AG20443 (cell line): ENCODE measurements at places on chromosomes 12 and 14.

GRCh38 chr12:77754086-77754485 lies 76.6 kb upstream of the NAV3 start:
- DNase-seq: no peak

- no peak for DNase-seq
These were observed 221.2 kb upstream of the OTX2 start for GRCh38 chr14:57031474-57031873.

GRCh38 chr14:47040550-47040949 lies 389.0 kb upstream of the RPL10L start:
- DNase-seq: no peak

DNA sequence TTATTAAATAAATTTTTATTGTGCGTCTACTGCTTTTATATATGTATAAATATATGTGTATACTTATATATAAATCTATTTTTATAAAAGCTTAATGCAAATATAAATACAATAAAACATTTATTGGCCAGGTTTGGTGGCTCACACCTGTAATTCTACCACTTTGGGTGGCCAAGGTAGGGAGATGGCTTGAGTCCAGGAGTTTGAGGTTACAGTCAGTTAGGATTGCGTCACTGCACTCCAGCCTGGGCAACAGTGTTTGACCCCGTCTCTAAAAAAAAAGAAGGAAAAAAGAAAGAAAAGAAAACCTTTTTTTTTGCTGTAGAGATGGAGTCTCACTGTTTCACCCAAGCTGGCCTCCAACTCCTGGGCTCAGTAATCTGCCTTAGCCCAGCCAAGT lies 20.9 kb downstream of the ACTR6 start:
- DNase-seq: no peak

DNA sequence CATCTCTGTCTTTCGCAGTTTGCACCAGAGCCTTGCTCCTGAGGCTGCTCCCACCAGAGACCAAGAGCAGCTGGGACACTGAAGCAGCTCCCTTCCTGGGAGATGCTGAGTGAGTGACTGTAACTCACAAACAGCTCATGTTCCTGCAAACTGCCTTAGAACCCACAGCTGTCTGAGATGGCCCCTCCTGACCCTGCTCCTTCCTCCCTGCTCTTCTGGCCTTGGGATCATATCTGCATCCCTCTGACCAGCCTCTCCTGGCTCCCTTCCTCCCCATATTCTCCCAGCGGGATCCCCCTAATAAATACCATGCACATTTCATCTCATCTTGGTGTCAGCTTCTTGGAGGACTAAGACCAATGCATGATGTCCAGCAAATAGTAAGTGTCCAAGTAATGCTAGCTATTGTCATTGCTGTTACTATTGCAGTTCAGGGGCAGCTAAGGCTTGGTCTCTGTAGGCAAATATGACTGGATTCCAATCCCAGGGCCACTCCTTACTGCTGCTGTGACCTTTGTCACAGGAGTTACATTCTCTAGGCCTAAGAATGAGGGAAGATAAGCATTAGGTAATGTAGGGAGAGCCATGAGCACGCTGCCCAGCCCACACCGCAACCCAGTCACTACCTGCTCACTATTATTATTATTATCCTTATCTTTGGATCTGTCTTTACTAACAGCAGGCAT lies 47.9 kb downstream of the SYNE3 start:
- DNase-seq: no peak

DNA sequence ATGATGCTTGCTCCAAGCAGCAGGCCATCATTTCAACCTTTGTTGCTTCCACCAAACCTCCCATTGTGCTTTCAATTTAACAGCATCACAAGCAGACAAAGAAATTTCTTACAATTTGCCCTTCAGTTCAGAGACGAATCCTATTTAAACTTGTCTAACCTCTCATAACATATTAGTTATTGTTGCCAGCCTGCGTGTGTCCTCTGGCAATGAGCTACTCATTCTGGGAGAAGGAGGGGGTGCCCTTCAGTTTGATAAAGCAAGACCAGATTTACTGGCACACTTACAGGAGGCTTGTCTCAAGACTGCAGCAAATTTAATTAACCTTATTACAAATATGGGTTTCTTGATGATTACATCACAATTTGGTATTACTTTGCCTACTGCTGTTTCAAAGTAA lies 203.6 kb upstream of the SOX5 start:
- no peak for DNase-seq

GRCh38 chr14:54267172-54267571 lies 129.6 kb upstream of the CDKN3 start:
- no peak for DNase-seq

- DNase-seq: no peak
These were observed 58.0 kb downstream of the MIS18BP1 start for GRCh38 chr14:45194964-45195363.

DNA sequence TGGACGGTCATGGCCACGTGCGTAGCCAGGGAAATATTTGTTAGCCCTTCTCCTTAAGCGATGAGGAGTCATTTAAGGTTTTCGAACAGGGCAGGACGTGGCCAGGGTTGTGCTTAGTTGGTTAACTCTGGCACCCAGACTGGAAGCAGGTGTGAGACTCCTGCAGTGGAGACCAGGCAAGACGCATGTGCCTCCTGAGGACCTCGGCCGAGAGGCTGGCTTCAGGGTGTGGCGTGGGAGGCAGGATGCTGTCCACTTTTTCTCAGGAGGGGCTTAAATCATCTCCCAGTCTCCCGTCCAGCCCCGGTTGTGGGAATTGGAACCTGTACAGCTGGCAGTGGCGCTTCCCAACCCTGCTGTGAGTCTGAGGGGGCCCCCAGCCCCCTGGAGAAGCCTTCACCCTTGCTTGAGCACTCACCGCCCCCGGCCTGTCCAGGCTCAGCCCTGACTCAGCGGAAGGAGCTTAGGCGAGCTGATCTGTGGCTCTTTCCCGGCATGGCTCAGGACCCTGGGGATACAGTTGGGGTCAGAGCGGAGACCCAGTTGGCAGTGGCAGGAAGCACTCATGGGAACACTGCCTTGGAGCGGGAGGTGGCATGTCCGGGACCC lies 46.3 kb upstream of the TSPAN9 start:
- DNase-seq: no peak

DNA sequence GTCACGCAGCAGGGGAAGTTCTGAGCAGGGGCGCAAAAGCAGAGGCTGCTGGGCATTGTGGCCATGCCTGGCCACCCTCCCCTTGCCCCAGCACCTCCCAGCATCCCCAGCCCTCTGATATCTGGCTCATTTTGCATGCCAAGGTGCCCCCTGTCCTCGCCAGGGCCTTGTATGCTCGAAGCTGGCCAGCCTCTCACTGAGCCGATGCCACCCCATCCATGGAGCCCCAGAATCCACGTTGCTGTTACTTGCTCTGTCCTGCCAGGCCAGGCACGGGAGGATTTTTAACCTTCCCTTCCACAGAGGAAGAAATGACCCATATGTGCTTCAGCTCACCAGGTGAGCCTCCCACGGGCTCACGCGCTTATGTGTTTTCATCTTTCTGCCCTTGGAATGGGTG lies 413.4 kb downstream of the BCL11B start:
- DNase-seq: no peak

DNA sequence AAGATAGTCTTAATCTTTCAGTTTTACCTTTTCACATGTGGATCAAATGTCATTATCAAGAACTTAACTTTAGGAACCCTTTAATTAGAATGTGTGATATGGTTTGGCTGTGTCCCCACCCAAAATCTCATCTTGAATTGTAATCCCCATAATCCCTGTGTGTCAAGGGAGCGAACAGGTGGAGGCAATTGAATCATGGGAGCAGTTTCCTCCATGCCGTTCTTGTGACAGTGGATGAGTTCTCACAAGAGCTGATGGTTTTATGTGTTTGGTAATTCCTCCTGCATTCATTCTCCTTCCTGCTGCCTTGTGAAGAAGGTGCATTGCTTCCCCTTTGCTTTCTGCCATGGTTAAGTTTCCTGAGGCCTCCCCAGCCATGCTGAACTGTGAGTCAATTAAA lies 160.6 kb downstream of the MON2 start:
- DNase-seq: no peak

- no peak for DNase-seq
These were observed 114.1 kb upstream of the PWP1 start for GRCh38 chr12:107571492-107571891.

- DNase-seq: no peak
These were observed 998.8 kb upstream of the TMEM132C start for GRCh38 chr12:127268213-127268612.

DNA sequence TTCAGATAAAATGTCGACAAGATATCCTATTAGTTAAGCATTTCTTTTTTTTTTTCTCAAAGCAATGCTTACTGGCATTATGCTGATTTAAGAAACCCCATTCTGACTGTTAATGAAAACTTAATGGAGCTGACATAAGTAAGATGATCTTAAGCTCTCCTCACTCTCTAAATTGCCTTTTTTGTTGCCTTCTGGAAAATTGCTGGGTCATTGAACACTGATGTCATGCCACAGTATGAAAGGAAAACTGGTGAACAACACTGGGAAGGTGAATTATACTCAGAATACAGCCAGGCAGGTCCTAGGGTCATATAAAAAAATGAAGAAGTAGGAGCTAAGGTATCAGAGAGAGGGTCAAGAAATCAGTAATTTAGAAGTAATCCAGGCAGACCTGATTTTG lies 179.9 kb downstream of the BTG1 start:
- DNase-seq: no peak

GRCh38 chr12:5944688-5945070 lies 380 bp downstream of the ANO2 start:
- peak; percentile 19 for DNase-seq

GRCh38 chr12:1324099-1324498 lies 270.3 kb downstream of the FBXL14 start:
- DNase-seq: no peak

DNA sequence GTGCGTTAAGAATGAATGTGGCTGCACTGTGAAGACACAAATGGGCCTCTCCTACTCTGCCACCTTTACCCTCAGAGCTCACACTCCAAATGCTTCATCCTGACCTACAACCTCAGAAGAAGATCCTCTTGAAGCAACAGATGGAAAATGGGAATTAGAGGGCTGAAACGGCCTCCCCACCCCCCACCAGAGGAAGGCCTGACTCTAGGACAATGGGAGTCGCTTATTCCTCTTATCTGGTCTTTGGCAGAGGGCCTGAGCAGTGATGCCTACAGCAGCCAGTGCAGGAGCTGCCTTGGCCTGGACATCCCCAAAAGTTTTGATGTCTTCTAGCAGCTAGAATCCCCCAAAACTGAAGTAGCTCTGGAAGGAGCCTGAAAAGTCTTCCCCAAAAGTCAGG lies 29.2 kb downstream of the BTBD7 start:
- peak; percentile 35 for DNase-seq

GRCh38 chr12:131613678-131614077 lies 97.2 kb upstream of the SFSWAP start:
- DNase-seq: no peak

- DNase-seq: peak; percentile 45
These were observed 558 bp downstream of the TEX22 start for GRCh38 chr14:105398726-105399465.

GRCh38 chr12:67420506-67420905 lies 151.3 kb downstream of the CAND1 start:
- DNase-seq: no peak

DNA sequence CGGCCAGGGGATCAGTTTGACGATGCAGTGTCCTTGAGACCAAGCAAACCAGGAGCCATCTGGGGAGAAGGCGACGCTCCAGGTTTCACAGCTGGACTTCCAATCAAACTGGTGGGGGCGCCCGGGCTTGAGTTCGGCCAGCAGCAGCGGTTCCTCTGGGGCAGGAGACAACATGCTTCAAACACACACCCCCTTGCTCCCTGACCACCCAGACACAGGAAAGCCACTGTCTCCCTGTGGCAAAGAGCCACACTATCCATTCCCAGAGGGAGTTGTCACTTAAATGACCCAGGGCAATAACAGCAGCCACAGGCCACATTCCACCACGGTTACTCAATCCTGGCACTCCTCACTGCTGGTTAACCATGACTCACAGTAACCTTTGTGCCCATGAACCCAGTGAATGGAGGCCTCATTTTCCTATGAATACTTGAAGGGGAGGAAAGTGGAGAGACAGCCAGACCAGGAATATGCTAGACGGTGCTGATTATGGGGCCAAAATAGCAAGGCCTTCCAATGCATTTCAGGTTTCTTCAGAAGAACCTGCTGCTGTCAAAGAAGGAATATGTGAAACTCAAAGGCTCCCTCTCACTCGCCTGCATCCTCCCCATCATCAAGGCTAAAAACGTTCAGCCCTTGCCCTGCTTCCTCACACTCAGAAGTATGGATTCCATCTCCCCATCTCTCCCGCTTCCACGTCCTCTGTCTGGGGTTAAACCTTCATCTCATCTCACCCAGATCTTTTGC lies 8.5 kb downstream of the WSB2 start:
- DNase-seq: peak; percentile 94

DNA sequence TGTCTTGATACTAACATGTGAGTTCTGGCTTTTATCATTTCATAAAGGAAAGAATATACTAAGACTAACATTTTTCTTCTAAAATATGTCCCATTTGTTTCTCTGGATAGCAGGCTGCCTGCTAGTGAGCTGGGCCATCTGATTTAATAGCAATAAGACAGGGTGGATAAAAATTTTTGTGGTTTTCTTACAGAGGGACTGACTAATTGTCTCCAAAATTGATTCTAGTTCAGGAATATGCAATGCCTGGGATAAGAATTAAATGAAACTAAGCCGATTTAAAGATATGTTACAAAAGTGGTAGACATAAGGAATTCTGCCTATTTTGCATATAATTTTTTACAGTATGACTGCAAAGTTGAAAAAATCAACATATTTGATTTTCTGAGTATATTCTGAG lies 252.9 kb upstream of the NAV3 start:
- DNase-seq: peak; percentile 64

DNA sequence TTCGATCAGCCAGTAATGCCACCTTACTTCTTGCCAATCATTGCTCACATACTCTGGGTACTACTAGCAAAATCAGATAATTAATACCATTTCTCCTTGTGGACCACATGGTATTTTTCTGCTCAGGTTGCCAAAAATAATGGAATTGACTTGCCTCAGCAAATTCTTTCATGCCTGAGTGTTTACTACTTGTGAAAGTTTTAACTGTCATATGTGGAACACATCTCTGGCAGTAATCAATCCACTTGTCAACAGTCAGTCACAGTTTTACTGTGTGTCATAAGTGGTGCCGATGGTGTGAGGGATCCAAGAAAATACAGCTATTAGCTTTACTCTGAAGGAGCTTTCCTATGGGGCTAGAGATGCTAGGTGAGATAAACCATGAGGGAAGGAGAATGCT lies 55.3 kb upstream of the ATF1 start:
- DNase-seq: peak; percentile 45

DNA sequence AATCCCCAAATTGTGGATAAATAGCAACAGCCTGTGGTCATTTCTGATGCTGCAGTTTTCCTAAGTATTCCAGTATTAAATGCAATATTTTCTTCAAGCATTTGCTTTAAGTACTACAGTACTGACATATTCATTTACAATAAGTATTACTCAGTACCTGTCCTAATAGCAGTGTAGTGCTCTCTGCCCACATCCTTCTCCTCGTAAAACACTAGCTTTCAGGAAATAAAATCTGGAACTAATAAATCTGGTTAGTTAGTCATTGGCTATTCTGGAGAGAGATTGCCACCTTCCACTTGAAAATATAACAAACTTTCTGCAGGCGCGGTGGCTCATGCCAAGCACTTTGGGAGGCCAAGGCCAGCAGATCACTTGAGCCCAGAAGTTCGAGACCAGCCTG lies 441.5 kb downstream of the PRKD1 start:
- no peak for DNase-seq
